Activated naive CD4-positive, alpha-beta T cell treated with anti-CD3 and anti-CD28 coated beads, Interleukin-2, amount 50 U/mL, for 72 hours (primary cell): ENCODE measurements at places on chromosomes 13 and 19.

DNA sequence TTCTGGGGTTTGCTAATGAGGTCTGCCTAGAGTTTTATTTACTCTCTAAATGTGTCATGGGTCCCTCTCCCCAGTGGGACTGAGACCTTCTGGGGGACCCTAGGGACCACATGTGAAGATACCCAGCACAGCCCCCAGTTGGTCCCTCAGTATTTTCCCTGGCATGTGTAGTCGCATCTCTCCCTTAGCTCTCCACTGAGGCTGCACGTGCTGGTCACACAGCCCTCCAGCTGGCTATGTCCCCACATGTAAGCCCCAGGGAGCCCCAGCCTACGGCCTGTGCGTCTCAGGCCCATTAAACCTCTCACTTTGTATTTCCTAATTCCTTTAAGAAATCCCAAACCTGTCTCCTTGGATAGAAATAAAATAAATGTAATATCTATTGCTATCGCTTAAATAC lies 189.6 kb upstream of the TSHZ3 start:
- no peak for DNase-seq

GRCh38 chr13:27001705-27002104 lies 169.9 kb downstream of the USP12 start:
- DNase-seq = no peak

DNA sequence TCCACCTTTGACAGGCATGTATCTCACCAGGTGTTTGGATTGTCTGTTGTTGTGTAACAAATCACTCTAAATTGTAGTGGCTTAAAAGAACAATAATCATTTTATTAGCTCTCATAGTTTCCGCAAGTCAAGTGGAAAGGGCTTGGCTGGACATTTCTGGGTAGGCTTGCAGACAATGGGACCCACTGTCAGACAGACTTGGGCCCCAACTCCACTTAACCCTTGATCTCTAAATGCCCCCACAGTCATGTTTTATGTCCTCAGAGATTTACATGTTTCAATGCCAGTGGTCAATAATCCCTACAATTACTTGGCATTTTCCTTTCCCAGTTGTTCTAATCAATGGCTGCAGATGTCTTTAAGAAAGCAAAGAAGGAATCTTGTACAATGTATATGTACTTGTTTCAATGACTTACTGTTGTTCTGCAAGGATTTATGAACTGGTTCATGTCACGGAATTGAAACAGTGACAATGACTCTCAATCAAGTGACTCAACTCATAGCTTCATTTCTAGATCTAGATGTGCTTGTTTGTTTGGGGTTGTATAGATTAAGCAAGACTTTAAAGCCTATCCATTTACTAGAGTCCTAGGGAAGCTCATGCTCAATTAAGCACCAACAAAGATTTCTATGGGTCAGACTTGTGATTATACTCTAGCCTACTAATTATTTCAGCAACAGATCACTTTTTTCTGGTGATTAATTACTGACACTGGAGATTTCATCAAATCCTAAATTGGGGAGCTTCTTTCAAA lies 510.1 kb upstream of the NBEA start:
- DNase-seq = no peak

DNA sequence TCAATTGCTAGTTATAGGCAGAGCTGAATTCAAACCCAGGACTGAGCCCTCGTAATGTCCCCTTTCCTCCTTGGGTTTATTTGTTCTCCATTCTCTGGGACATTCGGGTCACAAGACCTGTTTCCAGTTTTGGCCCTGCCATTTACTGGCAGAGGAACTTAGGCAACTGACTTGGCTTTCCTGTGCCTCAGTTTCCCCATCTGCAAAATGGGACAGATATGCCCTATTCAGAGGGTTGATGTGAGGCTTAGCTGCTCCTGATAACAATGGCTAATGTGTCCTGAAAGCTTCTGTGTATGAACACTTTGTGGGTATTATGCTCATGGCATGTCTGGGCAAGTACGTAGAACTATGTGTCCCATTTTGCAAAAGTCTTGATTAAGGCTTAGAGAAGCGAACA lies 996 bp downstream of the ZNF524 start:
- no peak for DNase-seq

DNA sequence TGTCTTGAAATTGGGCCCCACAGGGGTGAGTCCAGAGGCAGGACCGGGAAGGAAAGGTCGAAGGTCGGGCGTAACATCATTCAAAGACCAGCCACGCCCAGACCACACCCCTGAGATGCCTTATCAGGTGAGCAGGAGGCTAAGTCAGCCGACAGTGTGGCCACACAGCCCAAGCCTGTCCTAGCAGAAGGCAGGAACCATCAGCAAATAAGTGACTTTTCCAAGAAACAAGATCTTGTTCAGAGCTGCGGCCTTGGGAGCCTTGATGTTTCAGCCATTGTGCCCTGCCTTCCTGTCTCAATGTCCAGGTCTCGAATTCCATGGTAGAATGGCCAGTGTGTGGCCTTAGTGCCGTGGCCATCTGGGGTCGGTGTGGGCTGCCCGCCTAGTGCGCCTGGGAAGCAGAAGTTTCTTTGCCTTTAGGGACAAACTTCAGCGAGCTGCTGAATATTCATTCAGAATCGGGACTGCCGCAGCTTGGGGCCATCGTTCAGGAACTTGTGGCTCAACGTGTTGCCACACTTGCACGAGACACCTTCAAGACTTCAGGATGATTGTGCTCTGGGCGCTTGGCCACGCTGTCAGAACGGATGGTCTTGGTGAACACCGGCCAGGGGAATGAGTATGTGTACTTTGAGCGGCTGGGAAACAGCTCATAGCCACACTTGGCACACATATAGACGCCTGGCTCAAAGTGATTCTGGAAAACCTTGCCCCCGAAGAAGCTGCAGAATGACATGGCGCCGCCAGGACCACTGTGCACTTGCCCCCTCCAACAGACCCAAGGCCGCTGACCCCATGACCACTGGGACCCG lies 6.1 kb upstream of the IFNL4 start:
- no peak for DNase-seq

DNA sequence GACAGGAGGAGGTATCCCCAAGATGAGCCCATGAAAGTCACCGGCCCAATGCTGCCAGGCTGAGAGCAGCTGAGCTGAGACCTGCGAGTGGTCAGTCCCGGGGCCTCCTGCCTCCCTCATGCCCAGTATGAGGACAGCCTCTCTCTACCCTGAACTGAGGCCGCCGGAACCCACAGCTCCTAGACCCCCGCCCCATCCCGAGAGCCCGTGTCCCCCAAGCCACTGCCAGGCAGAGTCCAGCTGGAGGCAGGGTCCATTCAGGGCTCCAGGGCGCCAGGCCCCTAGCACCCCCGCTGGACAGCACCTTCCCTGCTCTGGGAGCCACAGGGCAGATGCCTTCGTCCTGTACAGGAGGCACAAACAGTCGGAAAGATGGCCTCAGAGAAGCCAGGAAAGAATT lies 38.7 kb downstream of the MLLT1 start:
- DNase-seq = no peak

GRCh38 chr13:43861863-43862262 lies 17.7 kb downstream of the CCDC122 start:
- no peak for DNase-seq

DNA sequence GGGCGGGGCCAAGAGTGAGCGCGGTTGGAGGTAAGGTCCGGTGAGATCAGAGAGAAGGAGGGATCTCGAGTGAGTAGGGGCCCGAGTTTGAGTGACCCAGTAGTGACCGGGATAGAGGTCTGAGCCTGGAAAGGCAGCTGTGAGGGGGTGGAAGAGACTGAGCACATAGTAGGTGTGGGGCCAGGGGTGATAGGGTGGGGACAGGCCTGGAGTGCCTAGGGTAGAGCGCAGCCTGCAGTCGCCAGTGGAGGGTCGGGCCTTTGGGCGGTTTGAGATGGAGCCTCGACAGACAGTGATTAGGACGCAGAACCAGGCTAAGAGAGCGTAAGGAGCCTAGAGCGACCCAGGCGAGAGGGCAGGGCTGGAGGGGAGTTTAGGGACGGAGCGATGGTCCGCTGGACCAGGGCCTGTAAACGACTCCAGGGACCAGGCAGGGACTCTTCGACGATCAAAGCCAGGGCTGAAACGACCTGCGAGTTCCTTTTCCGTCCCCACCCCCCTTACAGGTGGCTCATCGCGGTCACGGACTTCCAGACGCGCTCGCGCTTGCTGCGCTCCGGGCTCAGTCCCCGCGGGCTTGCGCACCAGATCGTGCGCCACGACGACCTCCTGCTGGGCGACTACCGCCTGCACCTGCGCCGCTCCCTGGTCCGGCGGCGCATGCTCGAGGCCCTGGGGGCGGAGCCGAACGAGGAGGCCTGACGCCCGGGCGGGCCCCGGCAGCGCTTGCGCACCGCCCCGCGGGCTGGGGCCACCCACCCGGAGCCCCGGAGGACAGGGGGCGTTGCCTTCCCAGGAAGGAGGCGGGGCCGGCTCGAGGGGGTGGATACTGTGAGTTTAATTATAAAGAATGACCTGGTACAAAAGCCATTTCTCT lies 9.4 kb downstream of the C19orf81 start:
- DNase-seq = peak; percentile 85

GRCh38 chr13:27775943-27776342 lies 16.3 kb upstream of the GSX1 start:
- no peak for DNase-seq

GRCh38 chr13:40402931-40403431 lies 263.5 kb downstream of the FOXO1 start:
- no peak for DNase-seq

- no peak for DNase-seq
Observed at GRCh38 chr13:90201202-90201601, 1146.3 kb upstream of the MIR17HG start.

DNA sequence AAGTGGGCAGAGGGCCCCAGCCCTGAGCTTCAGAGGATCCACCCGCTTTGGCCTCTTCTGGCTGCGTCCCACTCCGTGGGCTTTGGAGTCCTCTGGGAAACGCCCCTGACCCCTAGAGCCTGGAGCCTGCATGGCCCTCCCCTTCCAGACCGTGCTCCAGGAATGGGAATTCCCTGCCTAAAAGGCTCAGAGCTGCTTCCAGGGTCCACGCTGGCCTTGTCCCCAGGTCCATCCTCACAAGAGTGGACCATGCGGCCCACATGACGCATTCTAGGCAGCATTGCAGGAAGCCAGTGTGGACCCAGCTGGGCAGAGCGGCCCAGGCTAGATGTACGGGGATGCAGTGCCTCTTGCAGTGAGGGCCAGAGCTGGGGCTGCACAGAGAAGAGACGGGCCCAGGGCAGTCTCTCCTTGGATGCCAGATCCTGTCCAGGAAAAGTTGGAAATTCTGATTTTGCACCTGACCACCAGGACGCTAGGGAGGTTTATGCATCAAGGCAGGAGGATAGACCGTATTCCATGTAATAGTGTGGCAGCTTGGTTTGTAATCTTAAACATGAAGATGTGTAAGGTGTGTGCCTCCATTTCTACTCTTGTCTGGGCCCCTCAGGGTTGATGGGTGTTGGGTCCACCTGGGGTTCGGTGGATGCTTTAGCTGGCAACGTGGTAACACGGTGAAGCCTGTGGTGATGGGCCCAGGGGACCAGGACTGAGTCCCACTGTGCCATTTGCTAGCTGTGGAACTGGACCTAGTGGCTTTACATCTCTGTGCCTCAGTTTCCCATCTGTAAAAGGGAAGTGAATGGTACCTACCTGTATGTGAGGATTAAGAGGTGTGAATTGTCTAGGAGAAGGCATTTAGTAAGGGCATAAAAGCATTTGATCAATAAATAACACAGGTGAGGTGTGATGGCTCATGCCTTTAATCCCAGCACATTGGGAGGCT lies 14.8 kb upstream of the FXYD3 start:
- DNase-seq = no peak

- DNase-seq = no peak
Observed at GRCh38 chr13:57899096-57899495, 267.6 kb downstream of the PCDH17 start.

GRCh38 chr13:42478531-42479156 lies 95.3 kb upstream of the TNFSF11 start:
- DNase-seq = no peak

- no peak for DNase-seq
Observed at GRCh38 chr19:31380854-31381253, 31.6 kb upstream of the TSHZ3 start.
